H54 (cell line): ENCODE measurements at places on chromosomes 1 and 21.
A peak's percentile ranks its signal among the peaks of the same experiment; 100 is the strongest.

- no peak for DNase-seq
These were observed 27.8 kb upstream of the MPC2 start for GRCh38 chr1:167964646-167965045.

DNA sequence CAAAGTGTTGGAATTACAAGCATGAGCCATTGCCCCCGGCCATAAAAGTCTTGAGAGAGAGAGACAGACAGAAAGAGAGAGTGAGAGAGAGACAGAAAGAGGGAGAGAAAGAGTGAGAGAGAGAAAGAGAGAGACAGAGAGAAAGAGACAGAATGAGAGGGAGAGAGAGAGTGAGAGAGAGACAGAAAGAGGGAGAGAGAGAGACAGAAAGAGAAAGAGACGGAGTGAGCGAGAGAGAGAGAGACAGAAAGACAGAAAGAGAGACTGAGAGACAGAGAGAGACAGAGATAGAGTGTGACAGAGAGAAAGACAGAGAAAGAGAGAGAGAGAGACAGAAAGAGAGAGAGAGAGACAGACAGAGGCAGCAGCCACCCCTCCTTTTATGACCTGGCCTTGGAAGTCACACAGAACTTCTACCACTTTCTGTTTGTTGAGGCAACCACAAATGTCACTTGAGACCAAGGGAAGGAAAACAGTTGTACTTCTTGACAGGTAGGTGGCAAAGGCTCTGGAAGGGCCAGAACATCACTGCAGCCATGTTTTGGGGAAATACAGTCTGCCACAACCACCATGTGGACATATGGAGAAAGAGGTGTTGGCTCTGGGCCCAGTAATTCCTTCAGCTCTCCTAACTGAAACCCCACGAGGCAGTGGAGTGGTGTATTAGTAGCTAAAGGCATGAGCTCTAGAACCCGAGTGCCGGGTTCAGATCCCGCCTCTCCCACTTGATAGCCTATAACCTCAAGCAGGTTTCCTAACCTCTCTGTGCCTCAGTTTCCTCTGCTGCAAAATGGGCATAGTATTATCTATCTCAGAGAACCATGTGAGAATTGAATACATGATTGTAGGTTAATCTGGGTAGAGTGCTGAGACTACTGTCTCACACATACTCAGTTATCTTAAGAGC, 50.6 kb downstream of the TNFRSF8 start:
- no peak for DNase-seq

- no peak for DNase-seq
These were observed 120.2 kb downstream of the EPHB2 start for GRCh38 chr1:22830757-22831340.

DNA sequence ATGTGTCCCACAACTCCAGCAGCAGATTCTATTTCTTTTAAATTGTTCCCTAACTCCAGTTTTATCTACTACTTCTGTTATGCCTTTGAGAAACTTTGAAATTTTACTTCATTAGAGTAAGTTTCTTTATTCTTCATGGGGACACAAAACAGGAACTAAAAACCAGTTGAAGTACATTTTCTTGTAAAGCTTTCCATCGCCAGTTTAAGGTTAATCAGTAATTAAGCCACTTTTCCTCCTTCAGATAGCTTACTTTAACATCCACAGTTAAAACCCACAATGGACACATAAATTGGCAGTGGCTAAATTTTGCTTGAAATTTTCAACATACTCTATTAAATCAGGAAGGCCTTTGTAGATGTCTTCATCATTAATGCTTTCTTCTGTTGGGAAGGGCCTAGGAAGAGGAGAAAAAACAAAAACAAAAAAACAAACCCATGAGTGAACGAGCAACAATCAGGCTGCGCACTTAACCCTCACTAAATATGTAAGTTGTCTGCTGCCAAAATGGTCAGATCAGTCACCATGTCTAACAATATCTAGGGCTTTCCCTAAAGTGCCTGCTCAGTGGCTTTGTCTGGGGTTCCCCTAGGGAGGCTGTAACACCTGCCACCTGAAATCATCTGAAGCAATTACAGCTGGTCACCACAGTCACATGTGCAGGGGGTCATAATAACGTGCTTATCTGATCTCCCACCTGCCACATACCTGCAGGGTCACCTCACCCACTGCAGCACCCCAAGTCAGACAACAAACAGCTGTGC, 187.9 kb downstream of the VAV3 start:
- no peak for DNase-seq

- DNase-seq = no peak
These were observed 2.2 kb upstream of the EPHA2 start for GRCh38 chr1:16158025-16158424.

DNA sequence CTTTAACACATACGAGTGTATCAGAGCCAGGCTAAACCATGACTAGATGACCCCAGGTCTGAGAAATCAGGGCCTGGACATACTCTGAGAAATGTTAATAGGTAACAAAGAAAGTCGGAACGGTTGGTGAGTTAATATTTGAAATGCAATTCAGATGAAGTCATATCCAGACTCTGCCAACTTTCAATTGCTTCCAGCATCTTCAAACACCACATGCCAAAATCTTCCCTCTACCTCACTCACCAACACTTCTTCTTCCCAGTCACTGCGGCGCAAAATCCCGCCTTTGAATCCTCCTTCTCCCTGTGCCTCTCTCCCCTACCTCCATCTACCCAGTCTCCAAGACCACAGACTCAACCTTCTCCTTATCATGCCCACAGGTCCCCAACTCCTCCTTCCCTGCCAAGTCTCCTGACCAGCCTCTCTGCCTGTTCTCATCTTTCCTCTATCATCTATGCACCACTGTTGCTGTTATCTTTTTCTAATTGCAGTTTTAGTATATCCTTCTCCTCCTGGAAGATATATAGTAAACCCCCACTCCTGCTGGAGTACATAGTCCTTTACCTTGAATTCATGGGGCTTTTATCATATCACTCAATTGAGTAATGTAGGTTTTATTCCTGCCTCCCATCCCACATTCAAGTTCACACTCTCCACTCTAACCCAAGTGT, 41.3 kb downstream of the ZBTB18 start:
- no peak for DNase-seq

DNA sequence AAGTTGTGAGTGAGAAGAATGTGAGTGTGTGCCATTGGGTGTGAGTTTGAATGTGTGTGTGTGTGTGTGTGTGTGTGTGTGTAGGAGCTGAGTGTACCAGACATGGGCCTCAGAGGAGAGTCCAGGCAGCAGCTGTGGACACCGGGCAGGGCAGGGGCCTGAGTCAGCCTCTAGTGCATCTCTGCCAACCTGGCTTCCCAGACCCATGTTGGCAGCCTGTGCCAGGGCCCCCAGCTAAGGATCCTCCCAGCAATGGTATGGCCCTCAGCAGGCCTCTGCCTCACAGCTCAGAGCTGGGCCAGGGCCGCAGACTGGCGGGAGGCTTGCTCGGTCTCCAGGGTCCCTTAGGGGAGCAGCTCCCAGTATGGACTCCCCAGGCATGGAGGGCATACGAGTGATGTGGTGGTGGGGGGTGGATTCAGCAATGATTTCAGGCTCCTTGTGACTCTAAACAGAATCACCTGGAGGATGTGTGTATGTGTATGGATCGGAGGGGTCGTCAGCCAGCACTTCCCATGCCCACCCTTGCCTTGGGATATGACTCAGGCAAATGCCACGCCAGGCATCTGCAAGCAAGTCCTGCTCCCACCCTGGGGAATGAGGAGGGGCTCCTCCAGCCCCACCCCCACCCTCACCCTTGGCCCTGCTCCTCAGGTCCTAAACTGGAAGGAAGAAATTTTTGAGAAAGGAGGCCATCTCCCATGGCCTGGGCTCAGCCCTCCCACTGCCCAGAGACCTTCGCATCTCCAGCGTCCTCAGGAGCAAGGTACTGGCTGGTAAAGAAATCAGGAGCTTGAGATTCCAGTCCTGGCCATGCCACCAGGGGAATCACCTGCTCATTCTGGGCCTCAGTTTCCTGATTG, 1.8 kb upstream of the FOXO6 start:
- peak; percentile 88 for DNase-seq

GRCh38 chr1:156308078-156308477, 9.0 kb upstream of the VHLL start:
- no peak for DNase-seq

DNA sequence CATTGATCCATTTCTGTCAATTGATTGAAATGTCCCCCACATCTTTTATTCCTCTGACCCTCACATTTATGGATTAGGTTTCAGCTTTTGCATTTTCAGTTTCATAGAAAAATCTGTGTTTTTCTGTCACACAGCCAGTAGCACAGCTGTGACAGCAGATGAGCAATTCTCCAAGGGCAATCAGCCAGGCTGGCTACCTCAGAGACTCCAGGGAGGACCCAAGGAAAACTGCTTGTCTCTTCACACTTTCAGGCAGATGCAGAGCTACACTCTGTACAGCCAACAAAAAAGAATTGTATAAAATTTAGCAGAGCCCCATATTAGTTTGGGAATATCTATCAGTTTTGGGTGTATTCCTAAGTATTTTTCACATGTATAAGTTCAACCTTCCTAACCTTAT, 257.2 kb downstream of the LRRC7 start:
- DNase-seq = no peak

DNA sequence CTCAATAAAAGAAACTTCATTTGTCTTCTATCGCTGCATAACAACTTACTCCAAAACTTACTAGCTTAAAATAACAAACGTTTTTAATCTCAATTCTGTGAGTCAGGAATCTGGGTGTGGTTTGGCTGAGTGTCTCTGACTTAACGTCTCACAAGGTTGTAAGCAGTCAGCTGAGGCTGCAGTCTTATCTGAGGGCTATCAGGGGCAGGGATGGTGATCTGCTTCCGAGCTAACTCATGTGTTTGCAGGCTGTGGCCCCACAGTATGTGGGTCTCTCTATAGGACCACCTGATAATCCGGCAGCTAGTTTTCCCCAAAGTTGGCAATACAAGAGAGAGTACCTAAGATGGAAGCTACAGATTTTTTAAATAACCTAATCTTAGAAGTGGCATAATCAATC, 234.2 kb upstream of the FGGY start:
- no peak for DNase-seq

DNA sequence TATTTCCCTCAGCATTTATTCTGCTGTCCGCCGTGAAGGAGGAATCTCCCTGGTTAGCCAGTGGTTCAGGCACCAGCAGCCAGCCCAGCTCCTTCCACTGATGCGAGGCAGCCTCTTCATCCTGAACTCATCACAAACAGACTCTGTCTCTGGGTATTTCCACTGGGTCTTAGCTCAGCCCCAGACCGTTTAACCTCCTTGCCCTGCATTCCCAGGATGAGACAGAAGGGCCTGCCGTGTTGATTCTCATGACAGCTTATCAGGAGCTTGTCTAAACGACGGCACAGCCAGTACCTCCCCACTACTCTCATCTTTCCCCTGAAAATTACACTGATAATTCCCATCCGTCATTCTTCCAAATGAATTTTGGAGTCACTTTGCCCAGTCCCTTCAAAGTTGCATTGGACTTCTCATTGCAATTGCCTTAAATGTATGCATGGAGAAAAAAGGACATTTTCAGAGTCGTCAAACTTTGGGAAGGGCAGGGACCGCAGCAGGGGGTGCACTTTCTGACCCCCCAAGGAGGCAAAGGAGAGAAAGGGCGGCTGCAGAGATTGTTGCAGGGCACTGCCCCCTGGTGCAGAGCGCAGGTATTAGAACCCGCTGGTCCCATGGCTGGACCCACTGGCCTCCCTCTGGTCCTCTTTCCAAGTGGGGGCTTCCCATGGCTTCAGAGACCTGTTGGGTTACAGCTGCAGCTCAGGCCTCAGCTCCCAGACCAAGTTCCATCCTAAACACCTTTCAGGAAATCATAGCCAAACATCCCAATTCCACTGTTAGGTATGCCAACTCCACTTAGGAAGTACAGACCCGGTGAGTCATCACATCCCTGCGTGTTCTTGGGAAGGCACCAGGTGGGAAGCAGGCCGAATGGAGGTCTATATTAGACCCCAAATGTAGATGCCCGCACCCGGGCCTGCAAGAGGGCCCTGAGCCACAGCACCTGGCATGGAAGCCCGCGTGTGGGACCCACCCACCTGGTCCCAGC, 3.7 kb upstream of the MEGF6 start:
- no peak for DNase-seq

DNA sequence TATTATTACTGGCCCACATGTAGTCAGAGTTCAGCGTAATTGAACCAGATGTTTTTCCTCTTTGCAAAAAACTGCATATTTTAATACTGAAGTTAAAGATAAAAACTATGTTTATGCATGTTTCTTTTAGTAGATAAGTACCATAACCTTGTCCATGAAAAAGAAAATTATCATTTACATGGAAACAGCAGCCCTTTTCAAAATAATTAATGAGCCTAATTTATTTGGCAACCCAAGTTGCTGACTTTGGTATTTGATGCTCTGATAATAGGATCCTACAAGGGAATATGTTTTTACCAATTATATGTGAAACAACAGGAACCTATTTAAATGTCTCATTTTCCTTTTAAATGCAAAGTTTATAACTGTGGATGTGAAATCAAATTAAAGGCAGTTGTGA, 281.3 kb upstream of the C1orf105 start:
- no peak for DNase-seq

- DNase-seq = no peak
These were observed 48.2 kb downstream of the NTPCR start for GRCh38 chr1:232998646-232999045.

DNA sequence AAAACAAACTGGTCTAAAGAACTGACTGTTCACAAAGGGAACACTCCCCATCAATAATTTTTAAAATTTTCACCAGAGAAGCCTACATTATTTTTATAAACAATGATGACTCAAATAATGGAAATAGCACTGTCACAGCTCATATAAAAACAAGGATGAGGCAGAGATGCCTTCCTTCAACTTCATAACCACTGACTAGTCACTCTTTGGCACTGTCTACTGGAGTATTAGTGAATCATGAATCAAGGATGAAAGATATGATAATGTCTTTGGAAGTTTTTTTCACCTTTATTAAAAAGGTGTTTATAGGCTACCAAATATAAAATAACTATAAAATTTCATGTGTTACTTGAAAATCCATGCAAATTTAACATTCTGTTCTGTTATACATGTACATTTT, 316.9 kb downstream of the VAV3 start:
- no peak for DNase-seq

GRCh38 chr1:147545133-147545532, 3.8 kb downstream of the BCL9 start:
- peak; percentile 34 for DNase-seq

DNA sequence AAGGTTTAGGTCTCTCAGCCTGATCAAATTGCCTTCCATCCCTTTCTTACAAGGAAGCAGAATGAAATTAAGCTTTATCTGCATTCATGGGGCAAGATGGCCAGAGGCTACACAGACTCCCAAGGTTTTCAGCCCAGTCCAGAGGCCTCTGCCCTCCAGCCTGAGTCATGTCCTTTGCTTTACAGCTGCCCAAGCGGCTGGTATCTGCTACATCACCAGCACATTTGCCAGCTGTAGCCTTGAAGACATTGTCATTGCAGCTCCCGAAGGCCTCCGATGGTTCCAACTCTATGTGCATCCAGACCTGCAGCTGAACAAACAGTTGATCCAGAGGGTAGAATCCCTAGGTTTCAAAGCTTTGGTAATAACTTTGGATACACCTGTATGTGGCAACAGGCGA, 16.0 kb downstream of the HAO2 start:
- DNase-seq = no peak

- no peak for DNase-seq
These were observed 88.4 kb downstream of the ADARB1 start for GRCh38 chr21:45162809-45163208.
